ENCODE measurements at places on chromosomes 7 and 10.

- no peak for DNase-seq
Measured at GRCh38 chr10:75110006-75110632, 1.3 kb upstream of the SAMD8 start.

DNA sequence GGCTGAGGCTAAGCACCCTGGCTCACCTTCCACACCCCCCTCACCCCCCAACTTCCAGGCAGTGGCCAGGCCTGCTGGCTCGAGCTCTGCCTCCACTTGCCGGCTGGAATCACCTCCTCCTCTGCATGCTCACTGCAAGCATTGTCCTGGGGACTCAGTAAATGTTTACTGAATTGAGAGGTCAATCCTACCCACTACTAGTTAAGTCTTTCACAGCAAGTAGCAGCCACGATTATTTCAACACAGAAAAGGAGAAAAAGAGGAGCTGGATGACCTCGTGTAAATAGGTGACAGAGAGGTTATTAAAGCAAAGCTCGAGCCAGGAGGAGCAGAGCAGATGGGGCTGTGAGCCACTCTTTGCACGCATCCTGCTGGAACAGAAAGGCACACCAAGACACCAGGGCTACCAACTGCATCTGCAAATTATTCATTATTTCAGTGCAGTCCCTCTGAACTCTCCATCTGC lies 32.1 kb downstream of the HIPK2 start:
- DNase-seq: no peak

- no peak for DNase-seq
Measured at GRCh38 chr7:1282679-1283078, 50.0 kb downstream of the UNCX start.

- DNase-seq: no peak
Measured at GRCh38 chr7:150728609-150729008, 8.6 kb upstream of the GIMAP5 start.

GRCh38 chr7:155733582-155734444 lies 78.5 kb downstream of the SHH start:
- no peak for DNase-seq
